SK-N-SH (cell line): ENCODE measurements at places on chromosomes 5 and 9. TPM values are rescaled to one million over a fixed set of nuclear protein-coding genes. Genes with fewer than 3 reads are reported as not detected.

GRCh38 chr9:118975736-118976135 is 393.5 kb downstream of the BRINP1 start:
- DNase-seq: no peak

- no peak for DNase-seq
These were observed 93.1 kb downstream of the ANKRD55 start for GRCh38 chr5:56140073-56140472.

DNA sequence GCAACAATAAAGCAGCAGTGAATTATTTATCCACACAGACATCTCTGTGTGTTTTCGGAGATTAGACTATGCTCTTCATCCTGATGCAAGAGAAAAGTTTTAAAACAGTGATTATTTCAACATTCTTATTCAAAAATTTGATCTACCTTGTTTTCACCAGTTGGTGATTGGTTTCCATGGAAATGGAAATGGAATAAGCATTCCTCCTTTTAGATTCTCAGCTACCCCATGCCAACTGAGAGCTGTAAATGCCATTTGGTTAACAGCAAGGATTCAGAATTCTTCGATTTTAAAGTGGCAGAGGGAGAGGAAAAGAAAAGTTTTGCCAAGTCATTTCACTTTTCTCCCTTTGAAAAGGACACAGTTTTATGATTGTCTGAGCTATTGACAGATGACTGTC is 154.7 kb downstream of the PCSK5 start:
- no peak for DNase-seq

The VCP gene
- polyA plus RNA-seq: 238 and 280 TPM in 2 replicates

DNA sequence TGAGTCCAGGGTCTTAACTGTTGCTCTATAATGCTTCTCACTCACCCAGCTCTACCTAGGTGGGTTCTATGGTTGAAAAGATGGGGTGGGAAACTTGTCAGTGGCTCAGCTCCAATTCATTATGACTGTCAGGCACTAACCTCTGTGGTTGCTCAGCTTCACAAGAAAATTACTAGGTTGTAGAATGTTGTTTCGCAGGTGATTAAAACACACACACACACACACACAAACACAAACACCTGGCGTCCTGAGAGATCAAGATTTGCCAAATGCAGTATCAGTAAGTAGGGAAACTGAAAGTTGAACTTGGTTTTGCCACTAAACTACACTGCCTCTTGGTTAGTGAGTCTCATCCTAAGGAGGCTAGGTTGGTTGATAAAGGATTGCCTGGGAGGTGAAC is 2.8 kb downstream of the MCCC2 start:
- no peak for DNase-seq

The BTNL8 gene
- polyA plus RNA-seq: not detected in 2 replicates

GRCh38 chr9:35729700-35730485 is 2.1 kb downstream of the TLN1 start:
- DNase-seq: peak; percentile 76

The BTNL3 gene
- not detected in 2 replicates for polyA plus RNA-seq

The RASEF gene
- 0.08 TPM in 1 of 2 replicates, not detected in the other for polyA plus RNA-seq
